ENCODE measurements at places on chromosomes 6 and 20. TPM values are rescaled to one million over a fixed set of nuclear protein-coding genes. Genes with fewer than 3 reads are reported as not detected.
A peak's percentile ranks its signal among the peaks of the same experiment; 100 is the strongest.

DNA sequence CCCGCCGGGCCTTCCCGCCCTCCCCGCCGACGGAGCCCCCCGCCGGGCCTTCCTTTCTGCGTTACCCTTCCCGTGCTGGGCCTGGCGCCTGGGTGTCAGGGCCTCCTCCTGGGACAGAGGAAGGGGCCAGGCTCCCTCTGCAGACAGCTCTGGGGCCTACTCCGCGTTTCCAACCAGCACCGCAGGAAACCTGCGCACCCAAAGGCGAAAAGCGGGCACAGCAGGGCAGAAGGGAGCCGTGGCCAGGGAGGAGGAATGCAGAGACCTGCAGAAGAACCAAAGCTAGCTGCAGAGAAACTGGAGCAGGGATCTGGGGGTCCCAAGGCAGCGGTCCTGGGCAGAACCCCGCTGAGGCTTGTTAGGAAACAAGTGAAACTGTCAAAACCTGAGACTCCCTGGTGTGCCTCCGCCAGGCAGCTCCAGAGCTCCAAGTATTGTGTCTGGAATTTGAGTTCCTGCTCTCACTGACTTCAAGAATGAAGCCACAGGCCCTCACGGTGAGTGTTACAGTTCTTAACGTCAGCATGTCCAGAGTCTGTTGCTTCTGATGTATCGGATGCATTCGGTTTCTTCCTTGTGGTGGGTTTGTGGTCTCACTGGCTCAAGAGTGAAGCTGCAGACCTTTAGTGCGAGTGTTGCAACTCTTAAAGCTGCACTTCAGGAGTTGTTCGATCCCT, 33.3 kb downstream of the IRF4 start:
- no peak for DNase-seq

MAPK13 gene
- total RNA-seq = 117 TPM

GRCh38 chr6:113763876-113764275, 93.3 kb upstream of the MARCKS start:
- DNase-seq = no peak

DNA sequence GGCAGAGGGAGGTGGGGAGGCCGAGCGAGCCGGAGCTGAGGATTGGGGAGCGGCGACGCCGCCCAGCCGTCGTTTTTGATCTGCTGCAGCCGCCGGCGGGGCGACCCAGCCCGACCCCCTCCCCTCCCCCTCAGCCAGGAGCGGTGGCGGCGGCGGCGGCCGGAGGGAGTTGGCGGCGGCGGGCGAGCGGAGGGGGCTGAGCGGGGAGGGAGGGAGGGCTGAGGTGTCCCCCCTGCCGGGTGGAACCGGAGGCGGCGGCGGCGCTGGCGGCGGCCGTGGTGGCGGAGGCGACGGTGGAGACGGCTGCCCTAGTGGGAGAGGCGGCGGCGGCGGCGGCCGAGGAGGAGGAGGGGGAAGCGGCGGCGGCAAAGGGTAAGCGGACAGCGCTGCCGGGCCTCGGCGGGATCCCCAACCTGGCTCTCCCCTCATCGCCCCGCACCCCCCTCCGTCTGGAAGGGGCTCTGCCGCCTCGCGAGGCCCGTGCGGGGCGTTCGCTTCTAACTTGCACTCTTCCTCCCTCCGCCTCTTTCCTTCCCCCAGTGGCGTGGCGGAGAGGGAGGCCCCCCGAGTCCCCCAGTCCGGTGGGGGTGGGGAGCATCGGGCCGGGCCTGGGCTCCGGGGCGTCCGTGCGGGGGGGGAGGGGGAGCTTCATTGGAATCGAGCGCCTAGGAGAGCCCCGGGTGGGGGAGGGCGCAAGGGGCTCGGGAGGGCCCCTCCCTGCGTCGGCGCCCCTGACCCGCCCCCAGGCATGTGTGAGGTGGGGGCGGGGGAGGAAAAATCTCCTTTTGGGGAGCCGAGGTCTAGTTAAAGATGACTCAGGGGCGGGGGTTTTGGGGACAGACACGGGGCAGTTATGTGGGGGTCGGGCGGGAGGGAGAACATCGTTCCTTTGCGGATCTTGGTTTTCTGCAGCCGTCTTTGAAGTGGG, at the start of gene TAB2:
TAB2 (plus strand) TSS at position 69 of the 928 bp plus-strand sequence. CDS start 52,286 bp downstream, outside the sequence.
- DNase-seq = no peak

SFTA2 gene
- 0.36 TPM for total RNA-seq

DNA sequence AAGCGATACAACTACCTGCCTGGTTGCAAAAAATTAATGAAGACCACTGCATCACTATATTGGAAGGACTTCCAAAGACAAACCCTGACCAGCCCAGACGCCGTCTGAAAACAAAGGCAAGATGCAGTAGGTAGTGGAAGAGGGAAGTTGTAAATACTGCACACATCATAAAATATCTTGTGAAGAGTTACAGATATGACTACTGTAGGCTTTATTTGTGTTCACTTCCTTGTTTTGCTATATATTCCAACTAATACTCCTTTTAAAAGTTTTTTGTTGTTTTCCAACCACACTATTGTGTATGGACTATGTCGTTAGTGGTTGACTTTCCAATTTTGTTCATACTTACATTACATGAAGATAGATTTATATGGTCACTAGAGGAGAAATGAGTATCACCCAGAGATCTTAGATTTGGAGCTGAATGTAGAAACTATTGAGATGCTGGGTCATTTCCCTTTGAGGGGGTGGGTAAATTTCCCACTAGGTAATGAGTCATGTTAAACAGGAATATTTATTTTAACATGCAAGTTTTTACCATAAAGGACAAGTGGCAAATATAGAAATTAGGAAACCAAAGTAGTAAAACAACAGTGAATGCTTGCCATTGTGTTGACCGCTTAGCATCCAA, 16.6 kb upstream of the TXLNB start:
- no peak for DNase-seq

GRCh38 chr20:57435498-57436222, 44.5 kb downstream of the RBM38 start:
- DNase-seq = no peak

DNA sequence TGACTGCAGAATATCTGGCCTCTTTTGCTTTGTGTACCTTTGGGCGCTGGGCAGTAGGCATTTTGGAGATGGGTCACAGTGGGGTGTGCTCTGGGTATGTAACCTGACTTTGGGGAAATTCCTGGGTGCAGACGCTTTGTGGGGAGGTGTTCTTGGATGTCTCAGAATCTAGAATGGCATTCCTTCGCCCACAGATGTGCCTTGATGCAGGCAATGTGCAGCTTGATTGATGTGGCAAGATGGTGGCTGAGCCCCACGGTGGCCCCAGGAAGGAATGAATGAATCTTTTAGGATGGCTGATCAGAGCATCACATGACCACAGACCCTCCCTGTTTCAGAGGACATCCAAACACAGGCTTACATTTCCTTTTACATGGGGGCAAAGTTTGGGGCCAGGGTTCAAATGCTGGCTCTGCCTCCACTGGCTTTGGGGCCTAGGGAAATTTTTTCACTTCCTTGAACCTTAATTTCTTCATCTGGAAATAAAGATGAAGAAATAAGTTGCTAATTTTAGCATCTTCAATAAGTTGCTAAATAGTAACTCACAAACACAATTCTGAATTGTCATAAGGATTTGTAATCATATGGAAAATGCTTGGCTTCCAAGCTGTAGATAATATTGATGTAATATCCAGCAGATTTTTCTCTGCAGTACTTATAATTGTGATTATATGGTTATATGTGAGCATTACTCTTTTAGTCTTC, 5.6 kb downstream of the PPP1R16B start:
- no peak for DNase-seq

NKX2-4 gene
- not detected for total RNA-seq

DNA sequence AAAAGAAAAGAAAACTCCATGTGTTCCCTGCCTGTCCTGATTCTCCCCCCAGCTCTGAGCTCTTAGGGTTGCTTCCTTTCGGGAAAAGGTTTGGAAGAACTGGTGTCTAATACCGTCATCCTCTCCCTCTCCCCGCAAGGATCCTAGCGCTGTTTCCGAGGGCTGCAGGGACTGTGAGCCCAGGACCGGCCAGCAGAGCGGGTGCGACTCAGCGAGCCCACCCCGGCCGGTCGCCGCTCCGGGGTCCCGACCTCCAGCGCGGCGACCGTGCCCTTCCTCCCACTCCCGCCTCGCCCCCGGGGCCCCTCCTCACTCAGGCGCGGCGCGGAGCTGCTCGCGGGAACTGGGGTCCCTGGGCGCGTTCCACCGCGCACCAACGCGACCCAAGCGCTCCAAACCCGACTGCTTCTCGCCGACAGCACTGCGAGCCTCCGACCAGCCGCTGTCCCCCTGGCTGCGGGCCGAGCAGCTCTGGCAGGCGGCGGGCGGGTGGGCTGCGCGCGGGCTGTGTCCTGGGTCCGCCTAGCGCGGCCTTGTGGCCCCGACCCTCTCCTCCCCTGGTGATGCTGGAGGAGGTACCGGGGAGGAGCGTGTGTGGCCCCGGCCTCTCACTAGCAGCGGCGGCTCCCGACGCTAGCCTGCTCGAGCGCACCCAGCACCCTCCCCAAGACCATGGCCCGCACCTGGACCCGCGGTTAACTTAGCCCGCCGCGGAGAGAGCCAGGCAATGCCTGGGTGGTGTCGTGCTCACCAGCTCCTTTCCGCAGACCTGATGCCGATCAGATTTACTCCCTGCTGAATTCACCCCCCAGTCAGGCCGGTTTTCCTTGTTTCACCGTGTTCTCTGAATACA, at the start of gene PLA2G7:
PLA2G7 (minus strand) TSS at position 509 of the 853 bp plus-strand sequence. CDS start 12,484 bp downstream, outside the sequence.
- no peak for DNase-seq

GRCh38 chr6:18240230-18240629, 24.1 kb downstream of the DEK start:
- no peak for DNase-seq

- no peak for DNase-seq
Observed at GRCh38 chr6:128925765-128926164, 42.8 kb downstream of the LAMA2 start.

DLK2 gene
- 46.1 TPM for total RNA-seq

DNA sequence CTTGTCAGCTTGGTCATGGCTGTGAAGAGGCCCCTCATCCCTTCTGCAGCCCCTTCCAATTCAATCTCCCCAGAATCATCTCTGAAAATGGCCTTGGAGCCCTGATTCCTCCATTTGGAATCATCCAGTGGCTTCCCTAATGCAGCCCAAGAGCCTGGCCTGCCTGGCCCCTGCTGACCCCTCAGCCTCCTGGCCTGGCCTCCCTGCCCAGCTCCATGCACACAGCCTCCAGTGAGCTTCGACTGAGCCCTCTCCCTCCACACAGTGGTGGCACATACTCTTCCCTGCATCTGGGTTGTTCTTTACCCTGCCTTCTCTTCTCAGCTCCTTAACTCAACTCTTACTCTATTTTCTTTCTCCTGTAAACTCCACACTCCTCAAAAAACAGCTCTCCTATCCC, 120.9 kb downstream of the ANKRD60 start:
- no peak for DNase-seq

GRCh38 chr6:9789201-9789600, 625.7 kb downstream of the TFAP2A start:
- DNase-seq = no peak

DPPA5 gene
- not detected for total RNA-seq

DNA sequence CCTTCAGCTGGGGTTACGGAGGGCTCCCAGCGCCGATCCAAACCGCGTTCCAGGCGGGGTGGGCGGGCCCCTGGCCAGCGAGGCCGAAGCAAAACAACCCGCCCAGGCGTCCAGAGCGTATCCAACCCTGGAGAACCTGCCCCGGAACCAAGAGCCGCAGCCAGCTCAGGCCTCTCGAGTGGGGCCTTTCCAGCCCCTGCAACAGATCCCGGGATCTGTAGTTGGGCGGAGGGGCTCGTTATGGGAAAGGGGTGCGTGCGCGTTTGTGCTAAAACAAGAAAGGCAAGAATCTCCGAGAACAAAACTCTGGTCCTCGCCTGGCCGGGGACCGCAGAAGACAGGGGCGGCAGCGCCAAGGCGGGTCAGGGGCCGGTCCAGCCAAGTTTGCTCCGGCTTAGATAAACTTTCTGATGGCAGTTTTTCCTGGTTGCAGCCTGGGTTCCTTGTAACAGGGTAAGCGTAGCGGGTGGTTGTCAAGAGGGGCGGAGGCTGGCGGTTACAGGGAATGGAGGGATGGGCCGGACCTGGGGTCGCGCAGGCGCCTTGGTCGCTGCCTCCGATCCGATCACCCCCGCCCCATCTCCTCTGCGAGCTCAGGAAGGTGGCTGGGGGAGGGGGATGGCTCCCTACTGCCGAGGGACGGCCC, 448 bp upstream of the RIN2 start:
- peak; percentile 88 for DNase-seq

DNA sequence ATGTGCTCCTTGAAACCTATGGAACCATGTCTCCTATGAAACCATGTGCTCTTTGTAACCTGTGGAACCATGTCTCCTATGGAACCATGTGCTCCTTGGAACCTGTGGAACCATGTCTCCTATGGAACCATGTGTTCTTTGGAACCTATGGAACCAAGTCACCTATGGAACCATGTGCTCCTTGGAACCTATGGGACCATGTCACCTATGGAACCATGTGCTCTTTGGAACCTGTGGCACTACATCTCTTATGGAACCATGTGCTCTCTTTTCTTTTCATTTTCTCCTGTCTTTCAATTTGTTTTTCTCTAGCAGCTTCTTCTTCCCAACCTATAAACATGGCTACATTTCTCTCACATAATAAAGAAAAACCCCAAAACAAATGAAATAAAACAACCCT, 11.9 kb upstream of the CCN2 start:
- no peak for DNase-seq

DNA sequence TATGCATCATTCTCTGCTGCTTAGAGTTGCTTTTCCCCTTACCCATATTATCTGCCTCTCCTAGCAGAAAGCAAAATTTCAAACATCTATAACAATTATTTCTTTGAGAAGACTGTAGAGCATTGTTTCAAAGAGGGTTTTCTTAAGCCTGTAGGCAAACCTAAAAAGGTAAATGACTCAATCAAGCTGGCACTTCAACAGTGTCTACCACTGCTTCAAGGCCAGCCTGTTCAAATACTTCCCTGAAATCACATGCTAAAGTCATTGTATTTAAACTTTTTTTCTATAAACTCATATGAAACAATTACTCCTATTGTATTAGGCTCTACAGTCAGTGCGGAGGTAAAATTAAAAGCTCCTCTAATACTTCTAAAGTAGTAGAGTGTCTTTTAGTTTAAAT, 87.1 kb downstream of the OGFRL1 start:
- no peak for DNase-seq

DNA sequence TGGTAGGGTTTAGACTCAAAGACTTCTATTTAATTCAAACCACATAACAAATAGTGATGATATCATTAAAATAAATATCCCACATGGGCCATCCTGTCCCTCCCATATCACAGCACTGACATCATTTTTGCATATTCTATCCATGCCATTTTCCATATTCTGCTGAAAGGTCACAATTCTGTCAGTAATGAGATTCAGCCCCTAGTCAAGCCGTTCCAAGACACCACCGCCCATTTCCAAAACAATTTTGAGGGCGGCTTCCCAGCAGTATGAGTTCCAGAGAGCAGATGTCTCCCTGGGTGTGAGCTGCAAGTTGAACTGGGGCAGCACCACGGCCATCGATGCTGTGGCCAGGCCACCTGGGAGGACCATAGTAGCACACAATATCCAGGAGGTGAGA, 65.1 kb upstream of the PLEKHG1 start:
- DNase-seq = no peak

DNA sequence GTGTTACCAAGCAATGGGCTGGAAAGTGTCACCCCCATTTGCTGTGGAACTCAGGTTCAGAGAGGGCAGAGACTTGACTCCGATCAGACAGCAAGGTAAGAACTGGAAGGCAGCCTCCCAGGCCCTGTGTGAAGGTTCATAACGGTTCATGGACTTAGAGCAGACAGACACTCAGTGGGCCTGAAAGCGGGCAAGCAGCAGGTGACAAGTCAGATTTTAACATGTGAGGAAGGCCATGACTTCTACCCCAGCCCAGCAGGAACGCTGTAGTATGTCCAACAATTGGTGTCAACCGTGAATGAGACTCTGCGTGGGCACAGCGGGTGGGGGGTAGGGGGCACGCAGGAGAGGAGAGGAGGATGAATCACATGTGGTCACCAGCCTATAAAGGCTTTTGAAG, 217.6 kb upstream of the SNX9 start:
- DNase-seq = peak; percentile 50

DDX43 gene
- 0.93 TPM for total RNA-seq

ADGB gene
- total RNA-seq = 0.06 TPM

Measured in lower leg skin (tissue), 4 donors.